ENCODE measurements at places on chromosomes 13 and 19.

DNA sequence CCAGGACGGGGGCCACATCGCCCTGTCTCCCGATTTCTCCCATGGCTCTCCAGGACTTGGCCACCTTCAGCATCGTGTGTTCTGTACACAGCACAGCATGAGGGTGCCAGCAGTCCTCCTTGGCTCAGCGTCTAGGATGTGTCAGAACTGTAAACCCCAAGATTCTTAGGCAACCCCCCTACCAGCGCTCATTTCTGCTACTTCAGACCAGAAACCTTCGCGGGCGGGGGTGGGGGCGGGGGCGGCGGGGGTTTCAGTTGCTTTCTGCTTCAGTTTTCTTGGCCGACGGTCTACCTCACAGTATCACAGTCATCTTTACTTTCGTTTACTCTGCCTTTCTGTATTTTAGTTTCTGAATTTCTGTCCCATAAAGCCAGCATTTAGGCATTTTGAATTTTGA lies 82.4 kb downstream of the GGACT start:
- DNase-seq = no peak

DNA sequence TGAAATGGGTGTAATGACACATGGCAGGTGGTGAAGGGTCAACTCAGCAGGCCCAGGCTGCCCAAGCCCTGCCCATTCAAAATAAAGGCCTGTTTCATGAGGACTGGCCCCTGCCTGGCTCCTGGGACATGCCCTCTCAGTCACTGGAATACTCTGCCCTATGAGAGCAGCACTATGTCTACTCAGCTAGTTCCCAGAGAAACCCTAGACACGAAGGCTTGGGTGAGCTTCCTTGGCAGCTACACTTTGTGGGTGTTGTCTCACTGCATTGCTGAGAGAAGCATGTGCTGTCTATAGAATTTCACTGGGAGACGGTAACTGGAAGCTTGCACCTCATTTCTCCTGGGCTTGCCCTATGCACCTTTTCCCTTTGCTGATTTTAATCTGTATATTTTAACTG lies 752.8 kb downstream of the LIG4 start:
- no peak for DNase-seq

GRCh38 chr13:106212386-106213010 lies 323.0 kb downstream of the EFNB2 start:
- peak; percentile 8 for DNase-seq

- DNase-seq = no peak
Measured at GRCh38 chr13:86882835-86883234, 788.3 kb upstream of the SLITRK5 start.

- DNase-seq = no peak
Measured at GRCh38 chr13:45592758-45593157, 22.8 kb downstream of the ERICH6B start.

DNA sequence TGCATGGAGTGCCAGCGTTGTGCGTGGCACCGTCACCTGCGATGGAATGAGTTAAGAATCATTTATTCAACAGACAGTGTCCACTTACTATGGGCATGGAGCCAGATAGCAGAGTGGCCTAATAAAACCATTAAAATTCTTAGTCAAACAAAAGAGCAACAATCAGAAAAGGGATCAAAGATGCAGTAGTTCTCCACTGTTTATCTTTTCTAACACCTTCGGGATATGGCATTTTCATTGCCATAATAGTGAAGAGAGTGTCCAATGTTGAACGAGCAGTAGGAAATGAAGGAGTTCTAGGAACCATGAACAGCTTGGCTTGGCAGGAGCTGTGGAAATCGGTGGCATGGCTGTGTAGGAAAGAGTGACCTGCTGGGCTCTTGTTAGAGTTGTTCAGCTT lies 2.0 kb downstream of the TNFSF11 start:
- no peak for DNase-seq

DNA sequence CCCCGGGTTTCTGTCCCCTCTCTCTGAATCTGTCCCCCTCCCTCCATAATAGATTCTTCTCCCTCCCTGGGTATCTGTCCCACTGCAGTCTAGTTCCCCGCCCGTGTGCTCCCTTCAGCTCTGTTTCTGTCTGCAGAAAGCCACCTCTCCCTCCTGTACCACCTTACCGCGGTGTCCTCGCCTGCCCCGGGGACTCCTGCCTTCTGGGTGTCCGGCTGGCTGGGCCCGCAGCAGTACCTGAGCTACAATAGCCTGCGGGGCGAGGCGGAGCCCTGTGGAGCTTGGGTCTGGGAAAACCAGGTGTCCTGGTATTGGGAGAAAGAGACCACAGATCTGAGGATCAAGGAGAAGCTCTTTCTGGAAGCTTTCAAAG lies 1.3 kb downstream of the FCGRT start:
- DNase-seq = no peak

All from muscle of arm (tissue), 14 donors.